ENCODE measurements at places on chromosomes 3 and 15. TPM values are rescaled to one million over a fixed set of nuclear protein-coding genes. Genes with fewer than 3 reads are reported as not detected.

The STRIT1 gene
- total RNA-seq = not detected

The STRA6 gene
- total RNA-seq = not detected

The DUOX1 gene
- 1.7 TPM for total RNA-seq

The SSUH2 gene
- total RNA-seq = not detected

The SAXO2 gene
- 0.55 TPM for total RNA-seq

The PPP1R14D gene
- total RNA-seq = not detected

The TRH gene
- total RNA-seq = not detected

The PFKFB4 gene
- total RNA-seq = 6.7 TPM

The CATSPER2 gene
- total RNA-seq = 3.8 TPM

The RASGRF1 gene
- 1.2 TPM for total RNA-seq

The DNAH12 gene
- 0.27 TPM for total RNA-seq

The GASK1A gene
- 18.9 TPM for total RNA-seq

The WDR72 gene
- 0.16 TPM for total RNA-seq

The CD86 gene
- total RNA-seq = 4.1 TPM

The ADPRH gene
- total RNA-seq = 9.6 TPM

The MON1A gene
- 10.4 TPM for total RNA-seq

The BFSP2 gene
- not detected for total RNA-seq

The PLD1 gene
- total RNA-seq = 9.4 TPM

The TUBGCP5 gene
- total RNA-seq = 32.3 TPM

The CYP11A1 gene
- total RNA-seq = 0.49 TPM

The CRYGS gene
- total RNA-seq = 1.5 TPM

The DIS3L gene
- 42.5 TPM for total RNA-seq

The ANKUB1 gene
- total RNA-seq = not detected

The ABI3BP gene
- 30.4 TPM for total RNA-seq

The GPR62 gene
- not detected for total RNA-seq

All from sigmoid colon (tissue), 7 donors.